ENCODE measurements at places on chromosomes 2 and 18.

- peaks cover 77% of the 10 kb centered on the region for H3K4me1 ChIP-seq
- peak overlapping the region; percentile 87 for H3K27ac ChIP-seq
- peak overlapping the region; percentile 91 for H3K4me3 ChIP-seq
- no peak for DNase-seq
Observed at GRCh38 chr2:181463588-181463987, 6.4 kb downstream of the ITGA4 start.

DNA sequence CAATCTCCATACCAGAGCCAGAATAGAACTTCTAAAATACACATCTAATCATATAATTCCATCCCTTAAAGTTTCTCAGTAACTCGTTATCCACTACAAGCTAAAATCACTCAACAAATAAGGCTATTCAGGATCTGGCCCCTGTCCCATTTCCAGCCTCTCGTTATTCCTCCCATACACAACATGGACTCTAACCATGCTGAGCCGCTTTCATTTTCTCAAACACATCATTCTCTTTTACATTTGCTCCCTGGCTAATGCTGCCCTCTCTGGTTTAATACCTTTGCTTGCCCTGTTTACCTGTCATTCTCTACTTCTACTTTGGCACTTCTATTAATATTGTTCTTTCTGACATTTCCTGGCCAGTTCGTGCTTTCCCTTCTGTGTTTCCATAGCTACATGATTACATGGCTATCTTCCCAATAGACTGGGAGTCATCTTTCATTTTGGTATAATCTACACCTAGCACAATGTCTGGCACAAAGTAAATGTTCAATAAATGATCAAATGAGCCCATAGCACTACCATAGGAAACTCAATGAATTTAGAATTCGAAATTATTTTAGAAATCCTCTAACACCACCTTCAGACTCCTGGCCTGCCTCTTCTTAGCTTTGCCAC lies 163.6 kb upstream of the VRK2 start:
- H3K27me3 ChIP-seq = no peaks in the 10 kb centered on the region
- H3K27ac ChIP-seq = no peak overlapping the region
- H3K4me1 ChIP-seq = no peaks in the 10 kb centered on the region

DNA sequence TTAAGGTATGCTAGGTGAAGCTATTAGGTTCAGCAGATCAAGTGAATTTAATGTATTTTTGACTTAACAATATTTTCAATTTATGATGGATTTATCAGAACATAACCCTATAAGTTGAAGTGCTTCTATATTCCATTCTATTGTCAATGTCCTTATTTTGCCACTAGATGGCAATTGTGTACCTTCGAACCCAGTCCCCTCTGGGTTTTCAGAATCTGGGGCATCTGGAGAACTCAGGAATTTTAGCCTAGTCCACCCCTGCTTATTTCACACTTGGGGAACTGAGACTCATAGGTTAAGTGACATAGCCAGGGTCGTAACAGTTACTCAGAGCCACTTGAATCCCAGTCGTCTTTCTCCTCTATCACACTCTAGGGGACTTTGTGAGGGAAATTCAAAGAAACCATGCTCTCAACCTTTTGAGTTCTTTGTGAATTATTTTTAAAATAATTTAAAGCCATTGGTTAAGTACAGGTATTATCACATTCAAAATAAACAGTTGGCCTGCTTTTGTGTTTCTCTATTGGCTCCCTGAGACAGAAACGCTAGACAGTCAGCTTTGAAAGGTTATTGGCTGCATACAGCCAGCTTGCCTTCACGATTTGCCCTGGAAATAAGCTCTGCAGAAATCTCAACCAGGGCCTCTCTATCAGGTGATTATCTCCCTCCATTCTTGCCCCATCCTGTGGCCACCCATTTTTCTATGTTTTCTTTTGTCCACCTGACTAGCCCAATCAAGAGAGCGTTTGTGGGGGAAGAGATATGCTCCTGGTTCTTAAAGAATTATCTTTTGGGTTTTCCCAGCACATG lies 145.0 kb downstream of the TTC27 start:
- no peak overlapping the region for H3K4me3 ChIP-seq
- no peak for DNase-seq
- H3K27me3 ChIP-seq = no peaks in the 10 kb centered on the region
- H3K36me3 ChIP-seq = peaks cover 7% of the 10 kb centered on the region
- no peaks in the 10 kb centered on the region for H3K4me1 ChIP-seq
- H3K27ac ChIP-seq = no peak overlapping the region

- H3K27ac ChIP-seq = no peak overlapping the region
- no peak for DNase-seq
Observed at GRCh38 chr2:174482854-174483253, 4.0 kb downstream of the GPR155 start.

- H3K27ac ChIP-seq = no peak overlapping the region
- no peak overlapping the region for H3K4me3 ChIP-seq
- peaks cover 89% of the 10 kb centered on the region for H3K27me3 ChIP-seq
Observed at GRCh38 chr2:216688731-216689340, 6.5 kb downstream of the IGFBP5 start.

DNA sequence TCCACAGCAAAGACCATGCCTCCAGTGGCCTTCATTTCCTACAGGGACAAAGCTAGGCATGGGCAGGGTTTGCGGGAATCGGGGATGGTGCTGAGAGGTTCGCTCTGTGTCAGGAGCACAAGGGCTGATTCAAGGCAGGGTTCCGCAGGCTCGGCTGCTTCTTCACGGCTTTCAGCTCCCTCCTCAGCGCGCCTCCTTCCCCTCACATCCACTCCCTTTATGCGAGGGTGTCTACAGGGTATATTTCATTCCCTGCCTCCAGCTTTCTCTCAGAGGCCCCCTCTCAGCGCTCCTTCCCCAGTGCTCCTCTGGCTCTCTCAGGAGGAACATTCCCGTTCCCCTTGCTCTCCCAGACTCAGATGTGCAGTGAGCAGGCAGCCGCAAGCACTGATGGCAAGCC lies 78.7 kb upstream of the ASB18 start:
- no peaks in the 10 kb centered on the region for H3K4me1 ChIP-seq
- DNase-seq = no peak
- H3K27me3 ChIP-seq = peaks cover 43% of the 10 kb centered on the region
- H3K27ac ChIP-seq = no peak overlapping the region
- H3K4me3 ChIP-seq = no peak overlapping the region

All from central memory CD8-positive, alpha-beta T cell (primary cell).